ENCODE measurements at places on chromosomes 6 and 20.

DNA sequence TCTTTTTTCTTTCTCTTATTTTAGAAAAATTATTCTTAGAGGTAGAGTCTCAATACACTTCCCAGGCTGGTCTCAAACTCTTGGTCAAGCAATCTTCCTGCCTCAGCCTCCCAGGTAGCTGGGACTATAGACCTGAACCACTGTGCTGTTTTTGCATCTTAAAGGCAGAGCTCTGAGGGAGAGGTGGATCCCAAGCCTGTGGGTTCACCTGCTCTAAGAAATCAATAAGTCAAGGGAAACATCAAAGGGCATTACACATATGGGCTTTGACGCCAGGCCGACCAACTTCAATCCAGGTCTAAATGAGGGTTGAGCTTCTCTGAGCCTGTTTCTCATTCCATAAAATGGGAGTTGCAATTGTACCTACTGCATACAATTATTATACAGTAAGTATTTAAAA lies 223.9 kb downstream of the LY86 start:
- DNase-seq, result no peak

DNA sequence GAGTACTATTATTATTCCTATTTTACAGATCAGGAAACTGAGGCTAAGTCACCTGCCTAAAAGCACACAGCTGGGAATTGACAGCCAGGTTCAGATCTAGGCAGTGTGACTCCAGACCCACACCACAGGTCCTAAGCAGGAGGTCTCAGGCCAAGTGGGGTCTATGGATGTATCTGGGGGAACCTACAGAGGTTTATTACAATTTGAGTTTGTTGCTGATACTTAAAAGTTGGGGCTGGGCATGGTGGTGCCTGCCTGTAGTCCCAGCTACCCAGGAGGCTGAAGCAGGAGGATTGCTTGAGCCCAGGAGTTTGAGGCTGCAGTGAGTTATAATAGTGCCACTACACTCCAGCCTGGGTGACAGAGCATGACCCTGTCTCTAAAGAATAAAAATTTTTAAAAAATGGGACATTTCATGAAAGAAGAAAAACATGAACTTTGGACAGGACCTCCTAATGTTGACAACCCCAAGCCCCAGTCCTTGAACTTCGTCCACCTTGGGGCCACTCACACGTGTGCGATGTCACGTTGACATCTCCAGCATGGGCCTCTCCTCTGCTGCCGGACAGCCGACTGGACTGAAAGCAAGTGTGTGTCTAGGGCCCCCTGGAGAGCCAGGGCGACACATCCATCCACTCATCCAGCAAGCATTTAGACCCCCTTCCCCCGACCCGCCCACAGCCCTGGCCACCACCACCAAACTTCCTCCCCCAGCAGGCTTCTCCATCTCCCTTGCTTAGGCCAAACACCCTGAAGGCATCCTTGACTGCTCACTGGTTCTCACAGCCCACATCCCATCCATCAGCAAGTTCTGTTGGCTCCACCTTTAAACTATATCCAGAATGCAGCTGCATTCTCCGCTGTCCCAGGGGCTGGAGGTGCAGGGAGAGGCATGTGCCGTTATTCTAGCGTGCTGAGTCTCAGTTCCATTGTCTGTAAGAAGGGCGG lies 40.0 kb downstream of the NOL4L start:
- DNase-seq, result no peak

GRCh38 chr6:40054602-40055001 lies 120.3 kb upstream of the MOCS1 start:
- DNase-seq, result no peak

GRCh38 chr20:54848262-54848661 lies 372.9 kb downstream of the DOK5 start:
- DNase-seq, result no peak

DNA sequence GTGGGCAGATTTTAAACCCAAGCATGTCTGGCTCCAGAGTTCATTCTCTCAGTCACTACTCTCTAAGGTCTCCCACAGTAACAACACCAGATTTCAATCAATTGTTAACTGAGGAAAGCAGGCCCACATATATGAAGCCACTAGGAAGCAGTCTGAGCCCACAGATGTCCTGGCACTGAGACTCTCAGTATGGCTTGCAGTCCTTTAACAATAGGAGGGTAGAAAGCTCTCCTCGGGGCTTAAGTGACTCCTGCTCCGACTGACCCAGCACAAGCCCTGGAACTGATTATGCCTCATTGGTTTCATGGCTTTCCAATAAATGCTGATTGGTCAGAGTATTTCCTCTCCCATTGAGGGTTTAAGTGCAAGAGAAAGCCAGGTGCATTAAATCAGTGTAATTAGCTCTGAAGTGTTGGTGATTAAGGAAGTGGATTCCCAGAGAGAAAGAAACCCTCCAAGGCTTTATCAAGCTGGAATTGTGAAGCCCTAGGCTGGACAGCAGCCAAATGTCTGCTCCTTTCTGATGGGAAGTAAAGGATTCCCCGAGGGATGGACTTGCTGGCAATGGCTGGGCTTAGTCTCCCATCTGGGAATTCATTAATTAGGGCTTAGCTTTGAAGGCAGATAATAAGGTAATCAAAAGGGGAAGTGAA lies 76.6 kb upstream of the PROKR2 start:
- DNase-seq, result no peak

DNA sequence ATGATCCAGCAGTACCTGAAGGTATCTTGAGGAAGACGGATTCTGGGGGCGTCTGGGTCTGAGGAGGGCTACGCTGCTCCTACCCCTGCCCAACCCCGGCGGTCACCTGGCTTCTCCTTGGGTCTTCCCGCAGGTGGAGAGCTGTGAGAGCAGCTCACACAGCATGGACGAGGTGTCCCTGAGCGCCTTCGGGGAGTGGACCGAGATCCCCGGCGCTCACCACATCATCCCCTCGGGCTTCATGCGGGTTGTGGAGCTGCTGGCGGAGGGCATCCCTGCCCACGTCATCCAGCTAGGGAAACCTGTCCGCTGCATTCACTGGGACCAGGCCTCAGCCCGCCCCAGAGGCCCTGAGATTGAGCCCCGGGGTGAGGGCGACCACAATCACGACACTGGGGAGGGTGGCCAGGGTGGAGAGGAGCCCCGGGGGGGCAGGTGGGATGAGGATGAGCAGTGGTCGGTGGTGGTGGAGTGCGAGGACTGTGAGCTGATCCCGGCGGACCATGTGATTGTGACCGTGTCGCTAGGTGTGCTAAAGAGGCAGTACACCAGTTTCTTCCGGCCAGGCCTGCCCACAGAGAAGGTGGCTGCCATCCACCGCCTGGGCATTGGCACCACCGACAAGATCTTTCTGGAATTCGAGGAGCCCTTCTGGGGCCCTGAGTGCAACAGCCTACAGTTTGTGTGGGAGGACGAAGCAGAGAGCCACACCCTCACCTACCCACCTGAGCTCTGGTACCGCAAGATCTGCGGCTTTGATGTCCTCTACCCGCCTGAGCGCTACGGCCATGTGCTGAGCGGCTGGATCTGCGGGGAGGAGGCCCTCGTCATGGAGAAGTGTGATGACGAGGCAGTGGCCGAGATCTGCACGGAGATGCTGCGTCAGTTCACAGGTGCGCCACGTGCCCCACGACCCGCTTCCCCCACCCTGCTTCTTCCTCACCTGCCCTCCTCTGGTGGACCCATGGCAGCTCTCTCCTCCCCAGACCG lies 166.9 kb upstream of the RNF24 start:
- DNase-seq, result no peak

DNA sequence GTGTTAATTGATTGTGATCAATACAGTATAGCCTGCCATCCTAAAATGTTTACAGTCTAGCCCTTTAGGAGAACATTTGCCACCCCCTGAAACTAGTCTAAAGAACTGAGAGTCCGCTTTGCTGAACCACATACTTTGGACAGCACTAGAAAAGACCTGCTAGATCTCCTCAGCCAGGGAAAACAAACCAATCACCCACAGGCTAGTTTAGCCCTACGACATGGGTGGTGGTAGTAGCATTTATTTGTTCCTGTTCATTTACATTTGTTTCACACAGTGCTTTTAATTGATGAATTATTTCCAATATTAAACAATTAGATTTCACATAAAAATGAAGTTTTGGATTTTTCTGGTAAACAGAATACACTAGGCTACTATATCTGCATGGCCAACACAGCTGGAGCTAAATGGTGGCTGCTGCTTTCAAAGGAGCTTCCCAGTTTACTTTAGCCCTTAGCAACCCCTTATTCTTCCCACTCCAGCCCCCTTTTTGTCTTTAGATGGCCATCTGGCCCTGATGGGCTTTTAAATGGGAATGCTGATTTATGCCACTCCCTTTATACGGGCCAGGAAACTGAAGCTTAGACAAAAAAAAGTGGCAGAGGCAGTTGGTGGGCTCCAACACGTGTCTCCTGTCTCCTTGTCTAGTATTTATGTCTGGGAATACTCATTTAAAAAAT lies 72.4 kb downstream of the ADGRG6 start:
- no peak for DNase-seq

- no peak for DNase-seq
Measured at GRCh38 chr6:43639984-43640800, 4.6 kb downstream of the MAD2L1BP start.

- no peak for DNase-seq
Measured at GRCh38 chr6:136251394-136251793, 1.3 kb upstream of the MTFR2 start.

GRCh38 chr6:168201799-168202198 lies 117.8 kb downstream of the DACT2 start:
- no peak for DNase-seq

GRCh38 chr6:153167061-153167891 lies 36.2 kb upstream of the RGS17 start:
- DNase-seq, result no peak

GRCh38 chr6:44452725-44453124 lies 65.2 kb downstream of the CDC5L start:
- no peak for DNase-seq

- no peak for DNase-seq
Measured at GRCh38 chr6:120378582-120379220, 955.6 kb downstream of the TBC1D32 start.

DNA sequence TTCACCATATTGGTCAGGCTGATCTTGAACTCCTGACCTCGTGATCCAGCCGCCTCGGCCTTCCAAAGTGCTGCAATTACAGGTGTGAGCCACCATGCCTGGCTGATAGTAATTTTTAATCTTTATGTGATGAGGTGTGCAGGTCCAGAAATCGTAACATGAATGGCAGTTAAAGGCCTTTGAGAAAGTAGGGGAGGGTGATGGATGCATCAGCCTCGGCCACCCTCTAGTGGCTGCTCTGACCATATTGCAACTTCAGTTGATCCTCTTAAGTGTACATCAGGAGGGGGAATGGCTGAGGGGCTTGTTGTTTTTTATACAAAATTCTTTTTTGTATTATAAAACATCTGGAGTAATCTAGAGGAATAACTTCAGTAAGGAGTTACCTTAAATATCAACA lies 193.0 kb downstream of the ZFAND3 start:
- no peak for DNase-seq

DNA sequence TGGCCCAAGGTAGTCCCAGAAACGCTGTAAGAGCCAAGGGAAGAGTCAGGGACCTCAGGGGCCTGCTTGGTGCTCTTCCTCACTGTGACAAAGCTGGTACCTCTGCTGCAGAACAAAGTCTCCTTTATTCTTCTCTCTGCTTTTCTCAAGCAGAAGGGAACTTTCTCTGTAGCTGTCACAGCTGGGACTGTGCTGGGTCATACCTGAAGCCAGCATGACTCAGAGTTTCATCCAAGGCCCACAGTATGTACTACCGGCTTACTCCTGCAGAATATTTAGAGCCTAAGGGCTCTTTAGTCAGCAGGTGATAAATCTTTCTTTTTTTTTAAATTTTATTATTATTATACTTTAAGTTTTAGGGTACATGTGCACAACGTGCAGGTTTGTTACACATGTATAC lies 183.2 kb downstream of the TINAG start:
- no peak for DNase-seq

GRCh38 chr20:57393321-57394120 lies 2.3 kb downstream of the RBM38 start:
- no peak for DNase-seq

- DNase-seq, result no peak
Measured at GRCh38 chr20:8385247-8385646, 253.2 kb downstream of the PLCB1 start.

GRCh38 chr6:7919871-7920270 lies 9.3 kb upstream of the TXNDC5 start:
- DNase-seq, result no peak

- no peak for DNase-seq
Measured at GRCh38 chr6:17869010-17869752, 118.3 kb downstream of the KIF13A start.

DNA sequence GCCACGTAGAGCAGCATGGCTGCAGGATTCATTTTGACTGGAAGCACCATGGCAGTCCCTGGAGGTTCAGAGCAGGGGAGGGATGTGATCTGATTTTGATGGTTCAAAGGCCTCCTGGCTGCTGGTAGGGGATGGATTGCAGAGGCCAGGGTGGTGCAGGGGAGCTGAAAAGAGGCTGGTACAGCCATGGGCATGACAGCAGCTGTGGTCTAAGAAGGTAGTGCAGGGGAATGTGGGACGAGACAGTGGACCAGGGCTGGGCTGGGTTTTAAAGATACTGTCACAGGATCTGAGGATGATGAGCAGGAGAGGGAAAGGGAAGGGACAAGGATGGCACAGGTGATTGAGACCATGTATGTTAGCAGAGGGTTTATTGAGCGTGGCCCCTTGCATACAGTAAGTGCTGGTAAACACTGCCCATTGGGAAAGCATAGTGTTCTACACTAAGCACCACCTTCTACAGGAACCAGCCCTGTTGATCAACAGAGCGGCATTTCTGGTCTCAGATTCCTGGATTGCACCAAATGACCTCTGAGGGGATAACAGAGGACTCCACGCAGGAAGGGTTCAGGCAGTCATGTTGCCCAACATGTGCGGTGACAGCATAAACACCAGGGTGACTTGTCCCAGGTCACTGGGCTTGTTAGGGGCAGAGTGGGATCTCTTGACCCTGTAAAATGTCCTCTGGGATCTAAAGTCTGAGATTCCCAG lies 14.5 kb upstream of the SIRPA start:
- no peak for DNase-seq

- no peak for DNase-seq
Measured at GRCh38 chr6:15658181-15658744, 4.6 kb downstream of the DTNBP1 start.

- DNase-seq, result no peak
Measured at GRCh38 chr20:346033-346639, 775 bp upstream of the NRSN2 start.

- no peak for DNase-seq
Measured at GRCh38 chr6:101550451-101550850, 156.9 kb downstream of the GRIK2 start.

GRCh38 chr6:66496659-66497058 lies 789.6 kb upstream of the EYS start:
- DNase-seq, result no peak
